ENCODE measurements at places on chromosomes 2 and 18.

DNA sequence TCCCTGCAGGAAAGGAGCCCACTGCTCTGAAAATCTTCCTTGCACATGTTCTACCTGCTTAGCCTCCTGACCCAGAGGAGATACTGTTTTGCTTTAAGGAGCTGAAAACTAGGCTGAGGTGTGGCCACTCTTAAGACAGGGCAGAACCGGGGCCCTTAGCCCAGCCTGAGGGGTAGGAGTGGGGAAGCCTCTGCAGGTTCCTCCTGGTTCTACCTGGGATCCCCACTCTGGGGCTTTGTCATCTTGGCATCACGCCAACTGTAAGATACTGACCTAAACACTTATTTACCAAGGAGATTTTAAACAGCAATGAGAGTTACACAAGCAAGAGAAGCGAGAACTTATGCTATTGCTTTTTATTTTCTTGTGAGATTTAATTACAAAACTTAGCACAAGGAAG, 86.9 kb downstream of the KCTD1 start:
- no peak for DNase-seq

DNA sequence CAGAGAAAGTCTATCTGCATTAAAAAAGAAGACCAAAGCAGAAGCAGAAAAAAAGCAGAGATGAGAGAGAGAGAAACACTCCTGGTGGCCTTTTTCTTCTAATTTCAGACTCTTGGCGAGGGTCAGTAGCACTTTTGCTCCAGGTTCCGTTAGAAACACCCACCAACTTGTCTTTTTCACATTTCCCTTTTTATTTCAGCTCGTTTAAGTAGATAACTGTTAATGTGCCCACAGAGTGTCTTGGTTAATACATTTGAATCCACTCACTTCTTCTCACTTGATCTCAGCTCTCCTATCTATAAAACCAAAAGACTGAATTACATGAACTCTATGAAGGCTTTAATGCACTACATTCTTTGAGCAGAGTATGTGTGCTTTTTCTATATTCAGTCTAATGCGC, 63.1 kb downstream of the AAK1 start:
- no peak for DNase-seq

GRCh38 chr18:48290162-48290926, 118.8 kb downstream of the ZBTB7C start:
- DNase-seq = no peak

DNA sequence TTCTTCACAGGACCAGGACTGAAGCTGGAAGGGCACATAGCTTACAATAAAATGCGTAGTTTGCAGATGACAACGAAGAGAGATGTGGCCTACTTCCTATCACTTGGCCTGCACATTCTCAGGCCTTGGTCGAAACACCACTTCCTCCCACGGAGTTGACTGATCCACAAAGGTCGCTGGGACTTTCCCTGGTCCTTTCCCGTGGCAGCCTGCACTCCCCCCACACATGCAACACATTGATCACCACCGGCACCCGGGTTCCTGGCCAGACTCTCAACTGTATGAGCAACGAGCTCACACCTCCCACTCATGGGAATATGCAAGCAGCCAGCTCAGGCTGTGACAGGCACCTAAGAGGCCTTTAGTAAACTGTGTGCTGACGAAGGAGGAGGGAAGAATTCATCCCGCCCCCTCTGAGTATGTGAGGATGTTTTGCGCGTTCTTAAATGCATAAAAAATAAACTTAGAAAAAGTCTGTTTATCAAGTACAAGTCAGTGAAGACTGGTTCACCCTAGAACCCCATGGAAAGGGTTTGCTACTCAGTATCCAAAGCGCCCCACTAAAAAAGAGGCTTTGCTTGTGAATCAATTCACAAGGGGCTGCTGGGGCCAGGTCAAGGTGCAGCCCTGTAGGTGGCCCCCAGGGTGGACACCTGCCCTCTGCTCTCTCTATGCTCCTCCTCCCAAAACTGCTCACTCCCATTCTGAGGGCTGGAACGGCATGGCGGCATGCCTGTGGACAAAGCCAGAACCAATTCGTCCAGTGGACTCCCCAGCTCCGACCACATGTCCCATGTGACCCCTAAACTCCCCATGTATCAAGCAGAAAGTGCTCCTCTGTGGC, 154.3 kb downstream of the EIPR1 start:
- DNase-seq = no peak

- no peak for DNase-seq
These were observed 124.1 kb upstream of the LGALSL start for GRCh38 chr2:64329848-64330247.

- DNase-seq = peak; percentile 62
These were observed 132.8 kb downstream of the TPO start for GRCh38 chr2:1546023-1546591.

Data from fibroblast of upper back skin (primary cell).